Activated naive CD4-positive, alpha-beta T cell (primary cell): ENCODE measurements at places on chromosomes 6 and 20.

DNA sequence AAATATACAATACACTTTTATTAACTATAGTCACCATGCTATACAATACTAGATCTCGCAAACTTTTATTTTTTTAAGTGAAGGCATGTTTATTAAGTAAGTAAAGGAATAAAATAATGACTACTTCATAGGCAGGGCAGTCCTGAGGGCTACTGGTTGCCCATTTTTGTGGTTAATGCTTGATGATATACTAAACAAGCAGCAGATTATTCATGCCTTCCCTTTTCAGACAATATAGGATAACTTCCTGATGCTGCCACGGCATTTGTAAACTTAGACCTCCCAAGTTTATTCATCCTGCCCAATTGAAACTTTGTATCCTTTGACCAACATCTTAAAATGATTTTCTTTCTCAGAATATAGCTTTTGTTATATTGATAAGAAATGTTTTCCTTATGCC is 24.7 kb upstream of the HIVEP1 start:
- no peak for DNase-seq

- no peak for DNase-seq
Measured at GRCh38 chr6:106761160-106761559, 131.8 kb downstream of the QRSL1 start.

- DNase-seq = peak; percentile 67
Measured at GRCh38 chr20:24994470-24995368, 2.2 kb upstream of the APMAP start.

DNA sequence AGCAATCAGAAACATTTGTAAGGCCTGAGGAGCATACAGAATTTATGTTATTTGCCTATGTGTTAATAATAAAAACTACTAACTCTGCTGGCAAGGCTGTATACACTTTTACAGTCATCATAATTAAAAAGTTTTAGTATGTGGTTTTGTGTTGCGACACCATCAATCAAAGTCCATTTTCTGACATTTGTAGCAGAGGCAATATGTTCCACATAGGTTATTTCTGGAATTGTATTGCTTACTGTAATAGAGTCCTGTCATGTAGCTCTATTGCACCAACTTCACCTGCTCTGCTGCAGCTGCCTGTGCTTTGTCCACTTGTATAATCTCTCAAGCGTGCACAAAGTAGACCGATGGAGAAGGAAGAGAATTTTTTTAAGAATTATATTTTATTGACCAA is 501.8 kb downstream of the HACE1 start:
- DNase-seq = no peak

GRCh38 chr20:57425150-57426013 is 34.2 kb downstream of the RBM38 start:
- DNase-seq = no peak

DNA sequence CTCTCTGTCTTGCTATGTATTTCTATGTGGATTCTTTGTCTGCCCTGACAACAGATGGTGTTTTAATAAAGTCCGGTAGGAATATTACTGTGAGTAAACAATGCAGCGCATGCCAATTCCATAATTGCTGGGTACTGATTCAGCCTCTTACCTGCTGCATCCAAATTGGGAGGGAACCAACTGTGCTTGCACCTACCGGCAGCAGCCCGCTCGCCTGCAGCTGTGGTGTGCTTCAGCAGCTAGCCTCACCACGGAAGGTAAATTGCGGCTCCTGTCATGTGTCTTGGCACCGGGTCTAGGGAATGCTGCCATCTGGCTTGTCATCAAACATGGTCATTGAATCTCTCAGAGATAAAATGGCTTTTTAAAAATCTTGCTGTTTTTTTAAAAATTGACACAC is 704.8 kb upstream of the SLC35B3 start:
- no peak for DNase-seq

DNA sequence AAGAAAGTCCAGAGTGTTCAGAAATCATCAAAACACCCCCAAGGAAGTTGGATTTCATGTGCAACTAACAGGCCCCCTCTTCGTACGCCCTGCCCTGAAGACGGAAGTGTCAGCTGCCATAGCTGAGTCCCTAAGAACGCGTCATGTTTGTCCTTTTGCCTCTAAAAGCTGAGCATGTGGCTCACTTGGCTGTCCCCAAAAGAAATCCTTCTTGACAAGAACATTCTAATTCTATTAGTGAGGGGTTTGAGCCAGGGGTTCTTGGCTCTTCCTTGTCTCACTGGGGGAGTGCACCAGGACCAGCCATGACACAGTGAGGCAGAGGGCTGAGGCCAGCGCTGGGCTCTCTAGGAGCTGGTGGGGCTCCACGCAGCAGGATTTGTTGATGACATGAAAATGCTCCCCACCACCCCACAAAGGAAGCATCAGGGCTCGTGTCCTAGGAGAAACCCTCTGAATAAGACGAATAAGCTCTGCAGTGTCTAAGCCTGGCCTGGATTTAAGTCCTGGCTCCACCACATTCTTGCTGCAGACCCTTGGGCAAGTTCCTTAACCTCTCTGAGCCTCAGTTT is 20.0 kb upstream of the SPO11 start:
- DNase-seq = no peak

DNA sequence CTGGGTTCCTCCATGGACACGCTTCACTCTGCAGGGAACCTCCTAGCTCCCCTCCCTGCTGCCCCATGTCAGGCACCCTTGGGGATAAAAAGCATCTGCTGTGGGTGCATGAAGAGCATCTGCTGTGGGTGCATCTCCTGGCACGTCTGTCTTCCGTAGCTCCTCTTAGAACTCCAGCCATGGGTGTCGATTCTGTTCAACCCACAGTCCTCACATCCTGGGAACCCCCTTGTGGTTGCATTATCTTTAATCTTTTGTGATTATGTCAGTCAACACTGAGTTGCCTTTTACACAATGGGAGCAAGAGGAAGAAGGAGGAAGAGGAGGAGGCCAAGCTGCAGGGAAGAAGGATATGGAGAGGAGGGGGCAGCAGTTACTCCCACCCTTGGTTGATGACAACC is 24.1 kb upstream of the CCR6 start:
- DNase-seq = no peak

GRCh38 chr6:130927305-130927704 is 100.1 kb downstream of the SMLR1 start:
- no peak for DNase-seq

GRCh38 chr20:44884907-44885391 is 556 bp upstream of the YWHAB start:
- DNase-seq = no peak

DNA sequence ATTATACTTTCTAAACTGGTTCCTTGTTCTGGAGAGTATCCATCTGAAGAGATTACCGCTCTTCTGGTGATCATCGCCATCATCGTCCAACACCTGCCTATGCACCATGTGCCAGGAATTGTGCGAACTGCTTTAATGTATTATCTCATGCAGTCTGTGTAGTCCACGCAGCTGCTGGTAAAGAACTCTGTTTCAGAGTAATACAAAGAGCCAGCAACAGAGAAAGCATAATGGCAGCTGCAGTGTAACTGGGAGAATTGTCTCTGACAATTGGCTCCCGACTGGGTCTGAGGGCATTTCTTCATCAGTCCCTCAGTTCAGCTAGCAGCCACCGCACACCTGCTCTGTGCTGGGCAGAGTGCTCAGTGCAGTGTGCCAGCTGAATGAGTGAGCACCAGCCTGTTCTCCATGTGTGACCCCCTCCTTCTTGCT is 383.4 kb downstream of the GRIK2 start:
- no peak for DNase-seq

GRCh38 chr6:8707956-8708772 is 272.8 kb upstream of the SLC35B3 start:
- DNase-seq = no peak

GRCh38 chr6:15048367-15048766 is 197.5 kb upstream of the JARID2 start:
- DNase-seq = no peak

DNA sequence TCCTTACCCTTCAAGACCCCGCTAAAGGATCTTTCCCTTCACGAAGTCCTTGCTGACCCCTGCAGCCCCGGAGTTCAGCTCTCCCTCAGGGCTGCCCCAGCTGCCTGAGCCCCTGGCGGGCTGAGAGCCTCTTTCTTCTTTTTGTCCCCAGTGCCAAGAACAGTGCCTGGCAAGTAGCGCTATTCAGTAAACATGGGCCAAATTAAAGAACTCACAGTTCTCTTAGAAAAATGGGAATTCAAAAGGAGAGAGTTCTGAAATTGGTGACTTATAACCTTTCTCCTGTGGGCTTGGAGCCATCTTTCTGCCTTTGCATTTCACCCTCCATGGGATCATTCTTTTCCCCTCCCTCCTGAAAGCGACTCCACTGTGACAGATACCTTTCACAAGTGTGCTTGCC is 227.2 kb downstream of the TMEM242 start:
- DNase-seq = no peak

DNA sequence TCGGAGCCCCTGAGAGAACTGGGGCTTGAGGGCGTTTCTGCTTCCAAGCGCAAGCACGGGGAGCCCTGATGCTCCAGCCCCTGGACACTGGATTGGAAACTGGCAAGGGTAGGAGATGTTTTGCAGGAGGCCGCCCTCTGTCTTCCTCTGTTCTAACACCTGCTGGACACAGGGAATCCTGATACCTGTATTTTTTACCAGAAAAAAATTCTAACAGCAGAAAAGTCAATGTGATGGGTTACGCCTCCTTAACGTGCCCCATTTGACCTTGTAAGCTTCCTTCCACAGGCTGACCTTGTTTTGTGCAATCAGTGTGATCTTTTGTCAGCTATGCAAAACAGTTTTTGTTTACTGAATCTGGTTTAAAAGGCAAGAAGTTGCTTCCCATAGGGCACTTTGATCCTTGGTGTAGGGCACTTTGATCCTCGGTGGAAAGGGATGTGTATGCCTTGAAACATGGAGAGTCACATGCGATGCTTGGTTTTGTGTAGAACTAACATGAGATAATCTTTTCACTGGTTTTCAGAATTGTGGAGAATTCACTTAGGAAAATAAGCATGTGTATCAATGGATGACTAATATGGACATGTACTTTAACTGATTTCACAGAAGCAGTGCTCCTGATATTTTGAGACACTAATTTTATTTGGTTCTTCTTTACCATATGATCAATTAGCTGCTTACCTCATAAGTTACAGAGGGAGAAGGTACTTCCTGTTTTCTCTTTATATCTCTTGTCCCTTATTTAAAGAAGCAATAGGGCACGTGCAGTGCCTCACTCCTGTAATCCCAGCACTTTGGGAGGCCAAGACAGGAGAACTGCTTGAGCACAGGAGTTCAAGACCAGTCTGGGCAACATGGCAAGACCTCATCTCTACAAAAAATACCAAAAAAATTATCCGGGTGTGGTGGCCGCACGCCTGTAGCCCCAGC is 59.9 kb upstream of the MAP3K4 start:
- DNase-seq = no peak

- no peak for DNase-seq
Measured at GRCh38 chr6:39496915-39497314, 174.4 kb upstream of the KCNK16 start.

DNA sequence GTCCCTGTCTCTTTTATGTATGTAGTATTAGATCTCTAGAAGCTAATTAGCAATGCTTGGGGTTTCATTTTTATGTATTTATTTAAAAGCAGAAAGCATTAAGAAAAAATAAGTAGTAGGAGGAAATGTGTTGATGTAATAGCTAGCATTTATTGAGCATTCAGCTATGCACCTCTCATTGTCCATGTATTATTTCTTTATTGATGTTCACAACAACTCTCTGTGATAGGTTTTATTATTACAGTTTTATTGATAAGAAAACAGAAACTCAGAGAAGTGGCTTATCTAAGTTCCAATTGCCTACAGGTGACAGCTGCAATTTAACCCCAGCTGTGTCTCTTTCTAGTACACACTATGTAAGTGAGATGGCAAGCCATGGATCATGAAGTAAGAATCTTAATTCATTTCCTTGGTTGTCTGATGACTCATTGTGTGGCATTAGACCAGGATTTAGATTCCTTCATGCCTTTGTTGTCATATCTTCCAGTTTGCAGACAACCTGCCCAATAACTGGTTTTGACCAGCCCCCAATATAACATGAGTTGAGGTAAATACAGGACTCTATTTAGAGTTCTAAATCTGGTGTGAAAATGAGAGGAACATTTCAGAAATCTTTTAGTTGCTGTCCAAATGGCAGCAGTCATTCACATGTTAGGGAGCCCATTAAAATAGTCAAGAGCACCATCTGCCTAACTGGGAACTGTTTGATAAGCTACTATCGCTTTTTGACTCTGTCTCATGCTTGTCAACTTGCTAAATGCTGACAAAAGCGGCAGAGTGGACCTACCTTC is 170.8 kb upstream of the PHACTR1 start:
- no peak for DNase-seq

DNA sequence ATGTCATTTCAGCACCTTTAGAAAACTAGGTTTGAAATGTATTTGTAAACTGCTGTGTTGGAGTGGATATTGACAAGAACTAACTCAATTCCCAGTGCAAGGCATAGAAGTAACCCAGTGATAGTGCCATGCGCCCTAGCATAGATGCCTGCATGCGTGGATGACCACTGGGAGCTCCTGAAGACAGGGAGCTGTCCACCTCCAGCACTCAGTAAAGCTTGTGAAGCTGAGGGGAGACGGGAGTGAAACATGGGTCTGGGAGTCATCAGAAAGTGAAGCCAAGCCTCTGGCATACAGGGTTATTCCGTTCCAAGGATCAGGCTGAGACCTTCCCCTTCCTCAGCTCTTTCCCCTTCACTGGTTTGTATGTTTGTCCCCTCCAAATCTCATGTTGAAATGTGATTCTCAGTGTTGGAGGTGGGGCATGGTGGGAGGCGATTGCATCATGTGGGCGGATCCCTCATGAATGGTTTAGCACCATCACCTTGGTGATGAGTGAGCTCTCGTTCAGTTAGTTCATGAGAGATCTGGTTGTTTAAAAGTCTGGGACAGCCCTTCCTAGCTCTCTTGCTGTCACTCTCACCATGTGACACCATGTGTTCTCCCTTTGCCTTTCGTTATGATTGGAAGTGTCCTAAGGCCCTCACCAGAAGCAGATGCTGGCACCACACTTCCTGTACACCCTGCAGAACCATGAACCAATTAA is 146.5 kb upstream of the FERMT1 start:
- no peak for DNase-seq

GRCh38 chr20:52268184-52268749 is 76.7 kb upstream of the ZFP64 start:
- no peak for DNase-seq

DNA sequence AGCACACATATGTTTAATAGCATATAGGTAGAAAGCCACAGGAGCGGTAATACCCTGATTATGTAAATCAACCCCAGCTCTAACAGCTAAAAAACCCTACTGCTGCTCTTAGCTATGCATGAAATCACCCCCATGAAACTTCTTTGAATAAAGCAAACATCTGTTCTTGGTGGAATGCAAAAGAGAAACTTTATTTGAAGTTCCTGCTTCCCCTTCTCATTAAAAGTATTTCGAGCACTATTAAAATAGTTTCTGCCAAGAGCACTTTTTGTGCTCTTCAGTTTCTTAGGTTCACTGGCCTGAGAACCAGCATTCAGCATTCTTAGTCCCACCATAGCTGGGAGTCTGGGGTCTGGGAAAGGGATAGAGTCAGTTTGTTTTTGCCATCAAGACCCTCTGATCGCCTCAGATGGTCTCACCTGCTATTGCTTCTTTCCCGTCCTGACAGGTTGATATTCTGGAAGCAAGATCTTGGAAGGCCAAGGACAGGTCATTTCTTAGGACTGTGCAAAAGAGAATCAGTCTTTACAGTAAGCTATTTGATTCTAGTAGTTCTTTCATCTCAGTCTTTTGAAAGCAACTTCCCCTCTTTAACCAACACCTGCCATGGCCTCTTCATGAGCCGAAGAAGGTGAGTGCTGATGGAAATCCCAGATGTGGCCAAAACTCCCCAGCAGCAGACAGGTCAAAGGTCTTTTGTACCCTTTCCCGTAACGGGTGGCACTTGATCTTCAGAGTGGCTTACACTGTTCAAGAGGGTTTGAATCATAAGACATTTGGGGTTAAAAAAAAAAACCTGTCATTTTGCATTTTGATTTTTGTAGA is 76.5 kb upstream of the TMEM170B start:
- no peak for DNase-seq

GRCh38 chr20:353166-353565 is 6.3 kb downstream of the NRSN2 start:
- no peak for DNase-seq
